ENCODE measurements at places on chromosomes 3 and 15.

DNA sequence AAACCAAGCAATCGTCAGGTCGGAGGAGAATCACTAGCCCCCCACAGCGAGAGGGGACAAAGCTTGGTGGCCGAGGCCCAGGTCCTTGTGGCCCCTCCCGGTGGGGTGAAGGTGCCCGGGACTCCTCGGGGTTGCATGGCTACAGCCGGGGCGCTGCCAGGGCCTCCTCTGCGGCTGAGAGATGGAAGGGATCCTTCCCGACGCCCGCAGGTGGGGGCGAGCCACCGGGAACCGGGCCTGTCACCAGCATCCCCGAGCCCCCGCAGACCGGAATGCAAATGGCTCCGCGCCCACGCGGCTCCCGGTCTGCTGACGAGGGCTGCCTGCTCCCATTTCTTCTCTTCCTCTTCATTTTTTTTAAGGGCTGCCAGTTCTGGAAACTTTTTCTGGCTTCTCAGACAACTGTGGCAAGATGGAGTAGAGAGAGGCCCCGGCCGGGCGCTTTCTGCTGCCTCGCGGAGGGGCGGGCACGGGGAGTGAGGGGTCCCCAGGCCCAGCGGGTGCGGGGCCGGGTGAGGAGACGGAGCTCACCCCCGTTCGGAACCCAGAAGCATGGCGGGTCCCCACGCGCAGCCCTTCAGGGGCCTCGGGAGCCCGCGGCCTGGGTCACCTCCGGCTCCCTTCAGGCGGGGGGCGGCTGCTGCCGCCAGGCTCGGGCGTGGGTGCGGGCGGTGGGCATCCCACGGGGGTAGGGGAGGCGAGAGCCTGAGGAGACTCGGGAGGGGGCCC, 27.5 kb downstream of the MELTF start:
- DNase-seq: no peak

DNA sequence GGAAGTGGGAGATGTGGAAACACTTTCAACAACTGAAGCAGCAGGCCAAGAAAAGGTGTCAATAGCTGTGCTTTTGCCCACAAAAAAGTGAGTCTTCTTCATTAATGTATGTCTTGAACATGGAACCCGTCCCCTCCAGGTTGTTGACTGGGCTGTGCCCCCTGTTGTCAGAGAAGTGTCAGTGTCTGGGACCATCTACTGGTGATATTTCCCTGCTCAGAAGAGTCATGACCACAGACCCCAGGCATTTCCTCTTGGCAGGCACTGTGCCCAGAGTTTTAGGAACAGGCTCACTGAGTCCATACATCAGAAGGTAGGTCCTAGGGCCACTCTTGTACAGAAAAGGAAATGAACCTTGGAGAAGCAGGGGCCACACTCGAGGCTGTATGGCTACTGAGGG, 54.8 kb upstream of the LARS2 start:
- DNase-seq: no peak

- DNase-seq: no peak
These were observed 272.8 kb downstream of the BBX start for GRCh38 chr3:107795514-107796094.

GRCh38 chr3:15796331-15796730, 1.4 kb downstream of the ANKRD28 start:
- no peak for DNase-seq

GRCh38 chr15:90099072-90099867, 3.0 kb downstream of the IDH2 start:
- no peak for DNase-seq

Data from renal cortex interstitium (tissue), 15 donors.